B cell (primary cell): ENCODE measurements at places on chromosomes 1 and 21. TPM values are rescaled to one million over a fixed set of nuclear protein-coding genes. Genes with fewer than 3 reads are reported as not detected.

- no peaks in the 10 kb centered on the region for H3K27me3 ChIP-seq
- H3K4me3 ChIP-seq = no peak overlapping the region
- H3K36me3 ChIP-seq = no peaks in the 10 kb centered on the region
- no peak for DNase-seq
- H3K4me1 ChIP-seq = no peaks in the 10 kb centered on the region
These were observed 243.0 kb downstream of the PDE4B start for GRCh38 chr1:66035616-66036245.

DNA sequence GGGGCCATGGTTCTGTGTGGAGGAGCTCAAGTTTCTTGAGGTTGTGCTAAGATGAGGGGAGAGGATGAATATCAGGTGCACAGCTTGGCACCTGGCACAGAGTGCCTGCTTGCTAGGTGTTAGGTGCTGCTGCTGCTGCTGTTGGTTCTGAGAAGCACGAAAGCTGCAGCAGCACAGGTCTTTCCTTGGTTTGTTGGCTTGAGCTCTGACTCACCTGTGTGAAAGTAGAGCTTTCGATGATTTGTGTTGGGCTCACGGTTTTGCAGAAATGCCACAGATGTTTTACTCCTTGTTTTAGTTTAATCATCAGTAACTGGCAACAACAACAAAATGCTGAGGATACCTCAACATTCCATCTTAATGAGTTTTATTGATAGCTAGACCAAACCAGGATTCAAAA lies 221.6 kb downstream of the BRINP2 start:
- no peak overlapping the region for H3K27ac ChIP-seq
- no peaks in the 10 kb centered on the region for H3K36me3 ChIP-seq
- no peak overlapping the region for H3K4me3 ChIP-seq
- H3K27me3 ChIP-seq = no peaks in the 10 kb centered on the region
- H3K4me1 ChIP-seq = no peaks in the 10 kb centered on the region

GRCh38 chr21:42550817-42551216 lies 37.2 kb downstream of the SLC37A1 start:
- H3K27ac ChIP-seq = no peak overlapping the region
- peaks cover 3% of the 10 kb centered on the region for H3K36me3 ChIP-seq
- no peaks in the 10 kb centered on the region for H3K27me3 ChIP-seq
- H3K4me3 ChIP-seq = no peak overlapping the region

GRCh38 chr1:150514913-150515327 lies 632 bp upstream of the FALEC start:
- no peak for DNase-seq
- peak overlapping the region; percentile 78 for H3K27ac ChIP-seq
- H3K4me3 ChIP-seq = peak overlapping the region; percentile 72
- peaks cover 26% of the 10 kb centered on the region for H3K4me1 ChIP-seq

DNA sequence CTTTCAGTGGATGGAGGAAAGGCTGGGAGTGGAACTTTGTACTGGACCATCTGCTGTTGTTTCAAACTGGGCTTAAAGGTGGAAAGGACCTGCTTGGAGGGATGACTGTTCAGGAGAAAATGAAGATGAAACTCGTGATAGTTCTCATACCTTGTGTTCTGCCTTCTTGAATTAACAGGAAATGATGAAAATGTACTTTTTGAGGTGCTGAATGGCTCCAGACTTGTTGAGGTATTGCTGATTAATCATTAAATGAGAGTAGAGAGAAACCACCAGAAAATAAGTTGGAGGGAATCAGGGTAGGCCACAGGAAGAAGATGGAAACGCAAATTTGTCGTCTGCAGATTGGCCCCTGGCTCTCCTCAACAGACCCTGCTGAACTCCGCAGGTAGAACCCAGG lies 26.2 kb upstream of the ZNF436 start:
- H3K4me1 ChIP-seq = no peaks in the 10 kb centered on the region
- no peak overlapping the region for H3K4me3 ChIP-seq
- peaks cover 3% of the 10 kb centered on the region for H3K27me3 ChIP-seq
- no peaks in the 10 kb centered on the region for H3K36me3 ChIP-seq
- H3K27ac ChIP-seq = no peak overlapping the region

GRCh38 chr1:220827445-220828178 lies 40.9 kb downstream of the MTARC1 start:
- H3K27me3 ChIP-seq = no peaks in the 10 kb centered on the region
- no peaks in the 10 kb centered on the region for H3K4me1 ChIP-seq
- H3K4me3 ChIP-seq = no peak overlapping the region
- no peak overlapping the region for H3K27ac ChIP-seq
- no peaks in the 10 kb centered on the region for H3K36me3 ChIP-seq
- no peak for DNase-seq

DNA sequence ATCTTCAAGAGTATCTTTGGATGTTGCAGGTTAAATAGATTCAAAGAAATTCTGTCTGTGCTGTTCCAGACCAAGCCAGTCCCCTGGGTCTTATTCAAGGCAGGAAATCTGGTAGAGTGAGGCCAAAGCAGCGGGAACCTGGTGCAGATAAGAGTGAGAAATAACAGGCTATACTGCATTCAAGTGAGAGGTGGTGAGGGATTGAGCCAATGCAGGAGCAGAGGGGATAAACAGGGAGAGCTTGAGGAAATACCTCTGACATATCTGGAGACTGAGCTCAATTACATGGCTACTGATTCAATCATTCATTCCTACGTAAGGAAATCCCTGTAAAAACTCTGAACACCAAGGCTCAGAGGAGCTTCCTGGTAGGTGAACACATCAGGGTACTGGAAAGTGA lies 17.2 kb upstream of the PSMA5 start:
- DNase-seq = no peak
- no peaks in the 10 kb centered on the region for H3K4me1 ChIP-seq
- H3K27me3 ChIP-seq = peaks cover 23% of the 10 kb centered on the region
- H3K4me3 ChIP-seq = no peak overlapping the region
- no peaks in the 10 kb centered on the region for H3K36me3 ChIP-seq

GRCh38 chr1:8027748-8028570 lies 1.9 kb upstream of the ERRFI1 start:
- no peak overlapping the region for H3K4me3 ChIP-seq
- H3K27ac ChIP-seq = no peak overlapping the region
- peaks cover 19% of the 10 kb centered on the region for H3K27me3 ChIP-seq
- DNase-seq = no peak
- H3K36me3 ChIP-seq = no peaks in the 10 kb centered on the region

GRCh38 chr1:194903524-194903923 lies 1704.7 kb downstream of the KCNT2 start:
- no peaks in the 10 kb centered on the region for H3K4me1 ChIP-seq
- no peaks in the 10 kb centered on the region for H3K36me3 ChIP-seq
- no peak for DNase-seq

DNA sequence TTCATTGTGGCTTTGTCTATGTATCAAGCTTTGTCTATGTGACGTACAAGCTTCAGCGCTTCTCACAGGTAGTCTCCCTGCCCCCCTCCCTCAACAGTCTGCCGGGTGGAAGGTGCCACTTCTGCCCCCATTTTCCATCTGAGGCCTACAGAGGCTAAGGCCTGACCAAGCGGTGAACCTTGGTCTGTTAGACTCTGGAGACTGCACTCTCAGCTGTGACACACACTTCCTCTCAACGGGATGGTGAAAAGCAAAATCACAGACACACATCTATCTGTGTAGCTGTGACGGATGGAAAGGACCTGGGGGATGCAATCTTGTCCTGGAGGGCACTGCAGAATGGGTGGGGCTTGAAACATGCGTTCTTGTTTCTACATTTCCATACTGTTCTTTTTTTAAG lies 152.9 kb upstream of the EDN2 start:
- peaks cover 60% of the 10 kb centered on the region for H3K4me1 ChIP-seq
- no peaks in the 10 kb centered on the region for H3K27me3 ChIP-seq
- no peaks in the 10 kb centered on the region for H3K36me3 ChIP-seq
- peak overlapping the region; percentile 56 for H3K27ac ChIP-seq
- peak; percentile 38 for DNase-seq
- no peak overlapping the region for H3K4me3 ChIP-seq

DNA sequence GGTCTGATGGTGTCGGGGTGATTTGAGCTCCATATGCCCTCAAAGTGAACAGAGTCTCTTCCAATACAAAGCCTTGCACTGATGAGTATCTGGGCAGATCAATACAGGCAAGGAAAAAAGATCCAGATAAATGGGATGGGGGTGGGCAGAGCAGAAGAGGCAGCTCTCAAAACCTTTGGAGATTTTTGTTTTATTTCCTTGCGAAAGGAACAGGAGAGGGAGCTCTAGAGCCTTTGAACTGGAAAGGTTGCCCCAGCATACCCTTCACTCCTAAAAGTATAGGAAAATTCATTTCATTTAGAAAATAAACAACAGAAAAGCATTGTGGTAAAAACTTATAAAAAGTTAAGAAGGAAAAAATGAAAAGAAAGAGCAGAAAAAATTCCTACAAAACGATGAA lies 31.4 kb upstream of the OLIG2 start:
- H3K4me1 ChIP-seq = no peaks in the 10 kb centered on the region
- no peaks in the 10 kb centered on the region for H3K36me3 ChIP-seq
- H3K27me3 ChIP-seq = no peaks in the 10 kb centered on the region
- H3K4me3 ChIP-seq = no peak overlapping the region
- DNase-seq = no peak

- no peak overlapping the region for H3K4me3 ChIP-seq
- H3K27me3 ChIP-seq = no peaks in the 10 kb centered on the region
- peak overlapping the region; percentile 50 for H3K27ac ChIP-seq
- H3K36me3 ChIP-seq = no peaks in the 10 kb centered on the region
These were observed 47.1 kb upstream of the ATP1A1 start for GRCh38 chr1:116325922-116326321.

DNA sequence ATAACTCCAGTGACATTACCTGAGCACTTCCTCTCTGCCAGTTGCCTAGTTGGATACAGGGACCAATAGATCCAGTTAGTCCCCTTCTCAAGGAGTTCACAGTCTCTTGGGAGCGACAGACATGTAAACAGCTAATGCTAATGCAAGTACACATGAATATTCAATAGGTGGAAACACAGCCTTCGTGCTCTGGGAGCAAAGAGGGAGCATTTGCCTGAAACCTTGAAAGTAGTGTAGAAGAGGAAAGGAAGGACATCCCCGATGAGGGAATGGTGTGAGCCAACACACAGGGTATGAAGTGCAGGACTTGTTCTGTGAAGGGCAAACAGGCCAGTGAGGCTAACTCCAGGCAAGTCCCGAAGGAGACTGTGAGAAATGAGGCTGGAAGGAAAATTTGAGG lies 3.8 kb upstream of the TMEM222 start:
- no peaks in the 10 kb centered on the region for H3K36me3 ChIP-seq
- peaks cover 17% of the 10 kb centered on the region for H3K4me1 ChIP-seq
- no peak overlapping the region for H3K4me3 ChIP-seq

DNA sequence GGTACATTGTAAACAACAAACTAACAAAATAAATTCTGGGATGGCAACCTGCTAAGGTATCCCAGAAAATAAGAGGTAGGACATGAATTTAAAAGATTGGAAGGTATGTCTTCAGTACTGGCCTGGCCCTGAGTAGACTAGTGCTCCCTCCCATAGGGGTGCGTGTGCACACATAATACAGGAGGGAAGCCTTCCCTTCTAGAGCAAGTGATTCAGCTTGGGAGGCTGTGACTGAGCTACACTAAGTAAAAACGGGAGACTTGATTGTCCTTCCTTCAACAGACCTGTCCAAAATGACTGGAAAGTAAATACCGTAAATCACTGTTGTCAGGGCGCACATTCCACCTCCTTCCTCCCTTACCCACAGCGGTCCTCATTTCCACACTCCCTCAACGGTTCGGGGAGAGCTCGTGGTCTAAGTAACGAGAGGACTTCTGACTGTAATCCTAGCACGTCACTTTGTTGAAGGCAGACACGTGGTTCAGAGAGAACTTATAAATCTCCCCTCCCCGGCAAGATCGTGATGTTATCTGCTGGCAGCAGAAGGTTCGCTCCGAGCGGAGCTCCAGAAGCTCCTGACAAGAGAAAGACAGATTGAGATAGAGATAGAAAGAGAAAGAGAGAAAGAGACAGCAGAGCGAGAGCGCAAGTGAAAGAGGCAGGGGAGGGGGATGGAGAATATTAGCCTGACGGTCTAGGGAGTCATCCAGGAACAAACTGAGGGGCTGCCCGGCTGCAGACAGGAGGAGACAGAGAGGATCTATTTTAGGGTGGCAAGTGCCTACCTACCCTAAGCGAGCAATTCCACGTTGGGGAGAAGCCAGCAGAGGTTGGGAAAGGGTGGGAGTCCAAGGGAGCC lies at the start of gene TGFB2:
TGFB2 (plus strand) TSS at position 523 of the 859 bp plus-strand sequence. CDS start 1,366 bp downstream, outside the sequence.
- H3K27me3 ChIP-seq = no peaks in the 10 kb centered on the region
- peak within 1 kb of the TSS; percentile 21 for H3K27ac ChIP-seq
- H3K4me1 ChIP-seq = peaks cover 33% of the 10 kb centered on the region
- H3K4me3 ChIP-seq = peak within 1 kb of the TSS; percentile 75
- peak; percentile 76 for DNase-seq
- no peaks in the 10 kb centered on the region for H3K36me3 ChIP-seq

GRCh38 chr1:214525535-214526019 lies 25.8 kb downstream of the PTPN14 start:
- H3K27me3 ChIP-seq = no peaks in the 10 kb centered on the region
- no peak for DNase-seq
- H3K36me3 ChIP-seq = no peaks in the 10 kb centered on the region
- no peak overlapping the region for H3K27ac ChIP-seq
- no peak overlapping the region for H3K4me3 ChIP-seq

DNA sequence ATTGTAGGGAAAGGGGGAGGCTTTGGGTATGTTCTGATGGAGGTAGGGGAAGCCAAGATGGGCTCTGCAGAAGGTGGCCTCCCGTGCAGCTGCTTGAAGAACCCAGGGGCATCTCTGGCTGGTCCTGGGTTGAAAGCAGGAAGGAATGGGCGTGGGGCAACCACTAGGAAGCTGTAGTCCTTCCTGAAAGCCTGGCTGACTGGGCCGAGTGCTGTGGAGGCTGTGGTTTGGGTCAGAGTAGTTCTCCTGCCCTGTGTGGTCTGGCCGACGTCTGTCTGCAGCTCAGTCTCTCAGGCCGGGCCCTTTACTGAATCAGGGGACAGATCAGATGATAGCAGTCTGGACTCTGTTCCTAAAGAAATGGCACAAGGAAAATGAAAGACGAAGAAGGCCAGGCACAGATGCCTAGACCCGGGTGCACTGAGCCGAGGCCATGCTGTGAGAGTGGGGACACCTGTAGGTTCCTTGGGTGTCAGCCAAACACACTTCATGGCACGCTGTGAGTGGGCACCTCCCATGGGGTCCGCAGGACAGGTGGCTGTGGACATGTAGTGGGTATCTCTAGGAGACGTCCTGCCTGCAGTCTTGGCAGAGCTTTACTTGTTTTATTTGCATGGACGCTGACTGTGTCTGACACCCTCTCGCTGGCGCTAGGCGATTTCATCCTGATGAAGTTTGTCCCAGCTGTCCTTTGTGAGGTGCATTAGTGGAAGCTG lies 87.0 kb downstream of the POFUT2 start:
- no peak overlapping the region for H3K27ac ChIP-seq
- H3K4me1 ChIP-seq = no peaks in the 10 kb centered on the region
- DNase-seq = no peak
- H3K27me3 ChIP-seq = no peaks in the 10 kb centered on the region
- H3K4me3 ChIP-seq = no peak overlapping the region

DNA sequence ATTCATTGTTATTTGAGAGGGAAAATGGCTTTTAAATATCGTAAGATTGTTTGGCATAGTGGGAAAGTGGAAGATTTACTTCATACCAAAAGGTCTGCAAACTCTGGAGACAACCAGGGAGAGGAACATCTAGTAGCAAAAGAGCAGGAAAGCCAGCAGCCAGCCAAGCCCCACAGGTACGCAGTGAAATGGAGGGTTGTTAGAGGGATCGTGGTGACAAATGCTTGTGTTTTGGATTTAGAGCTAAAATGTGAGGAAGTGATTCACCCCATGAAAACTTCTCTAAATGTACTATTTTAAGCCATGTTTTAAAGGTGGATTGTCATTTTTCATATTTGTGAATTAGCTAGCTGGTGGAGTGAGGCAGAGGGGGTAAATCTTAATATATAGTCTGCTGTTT lies 69.3 kb downstream of the RPS6KC1 start:
- no peak overlapping the region for H3K4me3 ChIP-seq
- H3K27ac ChIP-seq = no peak overlapping the region
- H3K36me3 ChIP-seq = no peaks in the 10 kb centered on the region
- H3K4me1 ChIP-seq = no peaks in the 10 kb centered on the region
- no peak for DNase-seq

CYYR1 gene
- total RNA-seq = not detected in 2 replicates

ITLN2 gene
- total RNA-seq = not detected in 2 replicates

TOE1 gene
- total RNA-seq = 21.9 and 24.7 TPM in 2 replicates

CYP4A22 gene
- not detected in 2 replicates for total RNA-seq

NIPAL3 gene
- total RNA-seq = 31.6 and 38.8 TPM in 2 replicates
